Activated T-helper 1 cell treated with Interleukin-2 at 50 U/mL for 16 hours (primary cell): ENCODE measurements at places on chromosomes 3 and 15.

- DNase-seq, result no peak
These were observed 50.2 kb downstream of the CDCP1 start for GRCh38 chr3:45095916-45096526.

- no peak for DNase-seq
These were observed 55.4 kb upstream of the SEC13 start for GRCh38 chr3:10376353-10376752.

GRCh38 chr15:44029940-44030568, 165.0 kb downstream of the FRMD5 start:
- DNase-seq, result no peak

DNA sequence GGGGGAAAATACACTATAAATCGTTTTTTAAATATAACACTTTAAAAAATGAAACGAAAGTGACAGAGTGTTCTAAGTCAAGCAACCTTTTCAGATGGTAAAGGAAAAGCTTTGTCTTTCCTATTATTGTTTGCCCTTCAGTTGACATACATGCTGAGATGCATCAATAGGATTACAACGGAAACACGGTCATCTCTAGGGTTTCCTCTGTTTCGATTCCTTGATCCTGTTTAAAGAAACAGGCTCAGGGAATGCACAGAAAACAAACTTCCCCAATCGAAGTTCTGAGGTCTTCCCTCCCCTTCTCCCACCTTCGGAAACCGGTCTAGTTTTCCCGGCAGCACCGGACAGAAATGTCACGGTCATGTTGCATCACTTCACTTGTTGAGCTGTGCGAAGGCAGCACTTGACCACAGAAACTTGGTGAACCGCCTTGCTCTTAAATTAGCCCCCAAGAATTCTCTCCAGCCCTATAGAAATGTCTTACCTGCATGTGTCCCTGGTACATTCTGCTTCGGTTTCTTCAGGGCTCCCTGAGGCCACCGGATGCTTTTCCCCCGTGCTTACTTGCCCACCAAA, 556 bp downstream of the PEX5L start:
- no peak for DNase-seq

DNA sequence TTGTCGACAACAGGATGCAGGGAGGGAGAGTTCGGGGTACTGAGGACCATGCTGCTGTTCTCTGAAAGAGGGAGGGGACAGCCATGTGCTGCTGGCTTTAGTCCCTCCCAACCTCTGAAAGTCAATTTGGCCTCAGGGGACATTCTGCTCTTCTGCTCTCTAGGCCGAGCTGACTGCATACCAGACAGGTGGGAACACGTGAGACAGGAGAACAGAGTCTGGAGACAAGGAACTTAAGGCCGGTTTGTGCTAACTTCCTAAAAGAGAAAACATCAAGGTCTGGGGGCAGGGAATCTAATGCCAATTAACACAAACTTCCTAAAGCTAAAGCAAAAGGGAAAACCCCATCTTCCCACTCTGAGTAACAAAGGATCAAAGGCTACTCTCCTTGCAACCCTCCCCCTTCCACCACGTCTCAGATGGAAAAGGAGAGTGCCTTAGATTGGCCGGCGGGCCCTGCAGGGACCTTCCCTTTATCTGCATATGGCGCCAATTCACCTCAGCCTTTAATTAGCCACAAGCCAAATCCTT, 41.0 kb downstream of the SLCO2A1 start:
- no peak for DNase-seq

GRCh38 chr3:72663429-72663828, 184.8 kb downstream of the SHQ1 start:
- DNase-seq, result no peak

GRCh38 chr3:194340757-194341400, 10.2 kb downstream of the CPN2 start:
- no peak for DNase-seq

GRCh38 chr3:147406028-147406931, at the start of gene ZIC4:
Gene ZIC4, minus strand, starts transcription at chr3:147406543. Its CDS starts 3,746 bp downstream, at chr3:147402797.
- DNase-seq, result no peak

GRCh38 chr3:23376516-23377248, 173.6 kb downstream of the UBE2E2 start:
- no peak for DNase-seq

- no peak for DNase-seq
These were observed 431.4 kb downstream of the DIPK2A start for GRCh38 chr3:144403040-144403457.

DNA sequence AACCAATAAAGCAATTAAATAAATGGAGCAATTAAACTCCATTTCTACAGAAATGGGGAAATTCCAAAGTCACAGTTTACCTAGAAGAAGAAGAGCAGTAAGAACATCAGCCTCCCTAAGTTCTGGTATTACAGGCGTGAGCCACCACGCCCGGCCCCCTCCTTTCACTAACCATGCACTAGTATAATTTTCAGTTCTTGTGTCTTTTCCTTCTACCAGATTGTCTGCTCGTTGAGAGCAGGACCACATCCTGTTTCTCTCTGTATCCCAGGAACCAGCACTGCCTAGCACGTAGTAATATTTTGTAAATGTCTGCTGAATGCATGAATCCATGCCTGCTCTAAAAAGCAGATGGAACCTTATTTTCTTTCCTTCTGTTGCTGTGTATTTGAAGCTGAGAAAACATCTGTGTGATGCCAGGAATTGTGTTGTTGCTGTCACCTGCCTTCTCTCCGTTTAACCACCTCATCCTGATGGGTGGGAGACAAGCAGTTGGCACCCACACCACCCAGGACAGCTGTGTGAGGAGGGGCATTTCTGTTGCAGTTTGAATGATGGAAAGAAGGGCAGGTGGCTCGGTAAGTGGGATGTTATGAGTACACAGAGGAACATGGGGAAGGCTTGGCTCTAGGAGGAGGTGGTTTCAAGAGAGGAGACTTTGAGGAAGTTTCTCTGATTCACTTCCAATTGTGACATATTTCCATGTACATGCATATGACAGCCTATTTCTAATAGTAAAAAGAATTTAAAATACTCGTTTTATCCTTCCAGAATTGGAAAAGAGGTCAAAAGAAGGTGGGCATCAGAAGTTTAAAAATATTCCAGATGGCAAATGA, 30.1 kb downstream of the PXYLP1 start:
- no peak for DNase-seq

- DNase-seq, result no peak
These were observed 17.1 kb downstream of the SKIC8 start for GRCh38 chr15:78282324-78282723.

DNA sequence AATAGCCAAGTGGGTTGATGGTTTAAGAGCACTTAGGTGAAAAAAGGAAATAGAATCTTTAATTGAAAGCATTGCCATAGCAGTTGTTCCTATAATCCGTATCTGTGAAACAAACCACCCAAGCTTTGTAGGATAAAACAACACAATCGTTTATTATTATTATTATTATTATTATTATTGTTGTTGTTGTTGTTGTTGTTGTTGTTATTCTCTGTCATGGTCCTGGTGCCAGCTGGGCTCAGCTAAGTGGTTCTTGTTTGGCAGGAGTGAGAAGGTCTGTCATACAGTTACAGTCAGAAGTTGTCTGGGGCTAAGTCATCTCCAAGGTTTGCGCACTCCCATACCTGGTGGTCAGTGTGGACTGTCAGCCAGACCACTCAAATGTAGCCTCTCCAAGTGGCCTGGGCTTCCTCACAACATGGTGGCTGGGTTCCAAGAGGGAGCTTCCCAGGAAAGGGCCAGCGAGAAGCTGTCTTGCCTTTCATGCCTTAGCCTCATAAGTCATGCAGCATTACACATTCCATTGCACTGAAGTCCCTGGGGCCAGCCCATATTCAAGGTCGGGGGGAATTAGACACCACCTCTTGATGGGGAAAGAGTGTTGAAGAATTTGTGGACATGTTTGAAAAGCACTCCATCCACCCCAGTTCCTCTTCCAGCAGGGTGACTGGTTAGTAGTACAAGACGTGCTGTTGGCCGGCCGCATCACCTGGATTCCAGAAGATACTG, 54.3 kb upstream of the FGD5 start:
- no peak for DNase-seq

DNA sequence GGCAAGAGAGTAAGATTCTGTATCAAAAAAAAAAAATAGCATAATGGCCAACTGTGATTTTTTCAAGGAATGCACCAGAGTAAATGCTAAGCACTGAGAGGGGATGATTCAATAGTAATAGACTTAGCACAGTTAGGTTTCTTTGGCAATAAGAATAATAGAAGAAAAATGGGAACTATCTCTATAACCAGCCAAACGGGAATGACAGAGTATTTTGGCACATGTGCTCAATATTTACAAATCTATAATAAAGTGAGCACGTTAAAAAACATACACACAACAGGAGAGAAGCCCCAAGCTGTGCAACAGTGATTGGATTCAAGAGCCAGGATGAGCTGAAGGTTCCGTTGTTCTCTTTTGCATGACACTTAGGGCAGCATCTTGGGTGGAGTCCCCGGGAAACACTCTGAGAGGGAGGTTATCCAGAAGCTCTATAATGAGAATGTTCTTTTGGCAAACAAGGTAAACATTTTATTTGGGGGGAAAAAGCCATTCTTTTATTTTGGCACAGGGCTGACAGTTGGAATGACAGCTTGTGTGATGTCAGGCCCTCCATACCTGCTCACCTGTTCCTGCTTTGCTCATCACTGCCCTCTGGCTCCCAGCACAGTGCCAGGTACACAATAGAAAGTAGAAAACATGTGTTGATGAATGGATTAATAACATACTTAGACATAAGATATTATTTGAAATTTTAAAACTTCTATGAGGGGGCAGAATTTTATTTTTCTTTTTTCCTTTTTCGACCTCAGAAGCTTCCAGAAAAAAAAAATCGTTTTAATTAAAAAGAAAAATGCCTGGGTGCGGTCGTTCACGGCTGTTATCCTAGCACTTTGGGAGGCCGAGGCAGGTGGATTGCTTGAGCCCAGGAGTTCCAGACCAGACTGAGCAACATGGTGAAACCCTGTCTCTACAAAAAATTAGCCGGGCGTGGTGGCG, 44.0 kb upstream of the MUC4 start:
- DNase-seq, result no peak

DNA sequence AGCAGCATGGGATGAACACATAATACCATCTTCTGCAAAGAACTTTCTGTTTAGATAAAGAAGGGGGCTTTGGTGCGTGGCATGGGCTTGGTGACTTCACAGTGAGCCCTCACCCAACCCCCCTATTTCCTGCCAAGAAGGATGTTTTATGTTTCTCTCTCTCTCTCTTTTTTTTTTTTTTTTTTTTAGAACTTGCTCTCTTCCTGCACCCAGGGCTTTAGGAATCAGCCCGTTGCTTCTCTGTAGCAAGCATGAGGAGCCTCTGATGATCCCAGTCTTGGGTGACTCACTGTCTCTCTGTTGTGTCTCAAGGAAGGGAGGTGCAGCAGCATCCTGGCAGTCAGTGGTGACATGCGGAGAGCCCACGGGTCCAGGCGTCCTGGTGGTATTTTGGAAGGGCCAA, 49.1 kb downstream of the CCK start:
- DNase-seq, result no peak

DNA sequence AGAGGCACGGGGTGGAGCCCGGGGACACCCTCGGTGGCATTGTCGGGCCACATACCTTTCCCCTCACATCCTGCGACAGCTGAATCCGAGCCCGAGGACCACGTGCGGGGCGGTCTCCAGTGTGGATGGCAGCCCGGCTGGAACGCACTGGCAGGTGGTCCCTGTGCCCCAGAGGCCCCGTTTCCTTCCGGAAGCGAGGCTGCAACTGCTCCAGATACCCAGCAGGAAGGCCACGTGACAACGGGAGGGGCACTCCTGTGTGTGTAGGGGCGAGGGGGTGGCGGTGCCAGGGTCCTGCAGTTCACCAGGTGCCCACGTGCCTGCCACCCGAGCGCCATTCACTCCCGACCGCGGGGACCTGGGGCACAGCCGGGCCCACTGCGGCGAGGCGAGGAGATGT, 44.1 kb downstream of the APH1B start:
- DNase-seq, result no peak

GRCh38 chr3:150216866-150217600, 191.1 kb upstream of the TSC22D2 start:
- DNase-seq, result no peak

- DNase-seq, result no peak
These were observed 7.6 kb upstream of the CCNL1 start for GRCh38 chr3:157167371-157168042.

GRCh38 chr15:35907511-35907910, 361.5 kb upstream of the DPH6 start:
- no peak for DNase-seq

DNA sequence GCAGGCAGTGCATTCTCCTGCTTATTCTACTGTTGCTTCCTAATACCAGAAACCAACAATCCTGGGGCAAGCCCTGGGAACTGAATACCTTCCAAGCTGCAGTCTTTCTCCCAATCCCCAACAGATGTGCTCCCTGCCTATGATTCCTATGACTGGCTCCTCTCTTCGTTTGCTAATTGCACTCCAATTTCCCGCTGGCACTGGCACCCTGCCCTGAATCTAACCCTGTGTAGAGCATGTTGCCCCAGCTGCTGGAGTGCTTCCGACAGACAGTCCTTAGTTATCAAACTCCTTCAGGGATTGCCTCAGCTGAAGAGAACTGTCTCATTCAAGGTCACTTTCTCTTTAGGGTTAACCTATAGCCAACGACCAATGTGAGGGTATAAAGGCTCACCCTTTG, 214.1 kb downstream of the NECTIN3 start:
- no peak for DNase-seq

DNA sequence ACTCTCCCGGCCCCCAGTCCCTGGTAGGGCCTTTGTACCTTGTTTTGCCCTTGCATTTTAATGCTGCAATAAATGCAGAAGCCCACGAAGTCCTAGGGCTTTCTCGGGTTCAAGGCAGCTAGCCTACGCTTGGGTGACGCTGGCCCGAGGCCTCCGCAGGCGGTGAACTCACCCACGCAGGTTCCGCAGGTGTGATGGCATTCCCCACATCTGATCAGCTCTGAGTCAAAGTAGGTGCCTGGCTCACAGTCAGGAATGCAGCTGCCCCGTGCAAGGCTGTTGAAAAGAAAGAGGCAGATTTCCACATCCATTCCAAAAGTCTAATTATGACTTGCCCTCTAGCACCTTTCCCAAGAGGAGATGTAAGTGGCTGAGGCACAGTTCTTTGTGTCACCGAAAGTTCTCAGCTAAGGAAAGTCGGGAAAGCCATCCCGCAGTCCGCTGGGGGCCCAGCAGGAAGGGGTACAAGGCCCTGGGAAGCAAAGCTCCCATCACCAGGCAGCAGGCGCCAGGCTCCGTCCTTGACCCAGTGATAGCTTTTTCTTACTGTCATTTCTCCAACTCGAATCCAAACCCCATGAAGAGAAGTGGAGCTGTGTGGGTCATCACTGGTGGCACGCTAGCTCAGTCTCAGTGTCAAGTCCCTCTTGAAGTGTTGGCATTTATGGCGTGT, 23.2 kb upstream of the SNRPA1 start:
- DNase-seq, result no peak

- no peak for DNase-seq
These were observed 44.6 kb downstream of the TLE3 start for GRCh38 chr15:70053001-70053715.

GRCh38 chr3:169954142-169954756, 12.4 kb upstream of the SEC62 start:
- no peak for DNase-seq
